ENCODE measurements at places on chromosomes 3 and 15.

- peak; percentile 23 for DNase-seq
Observed at GRCh38 chr3:123027292-123028232, at the start of gene SEMA5B. SEMA5B (minus strand) TSS chr3:123027763; CDS start chr3:122961263, 66,500 bp downstream.

DNA sequence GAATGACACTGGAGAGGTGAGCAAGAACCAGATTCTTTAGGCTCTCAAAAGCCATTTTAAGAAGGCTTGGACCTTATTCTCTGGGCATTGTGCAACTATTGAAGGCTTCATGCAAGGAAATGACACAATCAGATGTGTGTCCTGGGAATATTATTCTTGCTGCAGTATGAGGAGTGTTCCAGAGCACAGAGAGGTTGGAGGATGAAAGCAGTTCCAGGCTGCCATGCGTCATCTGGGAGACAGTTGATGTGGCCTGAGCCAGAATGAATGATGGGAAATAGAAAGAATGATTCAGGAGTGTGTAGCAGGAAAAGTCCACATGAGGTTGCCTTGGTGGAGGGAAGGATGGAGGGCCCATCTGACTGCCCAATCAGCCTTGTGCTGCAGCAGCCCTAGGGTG lies 123.1 kb downstream of the CHCHD6 start:
- peak; percentile 18 for DNase-seq

GRCh38 chr3:71087143-71088018 lies 496.1 kb downstream of the FOXP1 start:
- no peak for DNase-seq

DNA sequence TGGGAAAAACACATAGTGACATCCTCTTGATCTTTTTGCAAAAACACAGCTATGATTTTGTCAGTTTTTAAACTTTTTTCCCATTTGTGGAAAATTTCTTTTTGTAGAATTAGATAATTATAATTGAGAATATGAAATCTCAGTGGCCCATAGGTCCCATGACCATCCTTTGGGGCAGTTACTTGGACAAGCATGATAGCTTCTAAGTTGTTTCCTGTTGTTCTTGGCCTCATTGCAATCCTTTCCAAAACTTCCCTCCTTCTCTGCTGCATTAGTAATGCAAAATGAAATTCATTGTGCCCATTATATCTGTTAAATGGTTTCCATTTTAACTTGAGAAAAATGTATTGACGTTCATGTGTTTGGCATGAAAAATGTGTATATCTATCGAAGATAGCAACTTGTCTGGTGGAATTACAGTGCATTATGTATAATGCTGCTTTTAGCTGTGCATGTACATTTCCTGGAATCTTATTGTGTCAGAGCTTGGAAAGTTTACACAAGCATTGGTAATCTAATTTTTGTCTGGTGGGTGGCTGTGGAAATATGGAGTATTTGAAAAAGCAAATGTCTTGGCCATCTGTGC lies 70.0 kb downstream of the MDFIC2 start:
- peak; percentile 25 for DNase-seq

GRCh38 chr3:59426821-59427565 lies 377.2 kb upstream of the CFAP20DC start:
- DNase-seq: no peak

GRCh38 chr3:9826815-9827573 lies 16.8 kb downstream of the RPUSD3 start:
- DNase-seq: peak; percentile 35

DNA sequence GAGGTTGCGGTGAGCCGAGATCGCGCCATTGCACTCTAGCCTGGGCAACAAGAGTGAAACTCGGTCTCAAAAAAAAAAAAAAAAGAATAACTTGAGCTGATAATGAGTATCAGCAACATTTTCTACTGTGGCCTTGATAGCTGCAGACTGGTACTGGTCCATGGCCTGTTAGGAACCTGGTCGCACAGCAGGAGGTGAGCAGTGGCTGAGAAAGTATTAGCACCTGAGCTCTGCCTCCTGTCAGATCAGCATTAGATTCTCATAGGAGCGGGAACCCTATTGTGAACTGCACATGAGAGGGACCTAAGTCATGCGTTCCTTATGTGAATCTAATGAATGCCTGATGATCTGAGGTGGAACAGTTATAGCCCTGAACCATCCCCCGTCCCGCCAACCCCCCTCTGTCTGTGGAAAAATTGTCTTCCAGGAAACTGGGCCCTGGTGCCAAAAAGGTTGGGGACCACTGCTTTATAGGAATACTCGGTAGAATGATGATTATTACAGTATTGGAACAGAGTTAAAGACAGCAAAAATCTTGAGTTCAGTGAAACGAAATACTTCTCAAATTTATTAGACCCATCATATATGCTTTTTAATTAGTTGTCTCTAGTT lies 126.0 kb downstream of the ZNF609 start:
- DNase-seq: peak; percentile 29

- no peak for DNase-seq
Observed at GRCh38 chr15:78392430-78392829, 45.6 kb upstream of the IREB2 start.

- DNase-seq: no peak
Observed at GRCh38 chr15:58295637-58296215, 136.1 kb upstream of the LIPC start.

- peak; percentile 85 for DNase-seq
Observed at GRCh38 chr3:99895703-99896441, 78.2 kb downstream of the CMSS1 start.

DNA sequence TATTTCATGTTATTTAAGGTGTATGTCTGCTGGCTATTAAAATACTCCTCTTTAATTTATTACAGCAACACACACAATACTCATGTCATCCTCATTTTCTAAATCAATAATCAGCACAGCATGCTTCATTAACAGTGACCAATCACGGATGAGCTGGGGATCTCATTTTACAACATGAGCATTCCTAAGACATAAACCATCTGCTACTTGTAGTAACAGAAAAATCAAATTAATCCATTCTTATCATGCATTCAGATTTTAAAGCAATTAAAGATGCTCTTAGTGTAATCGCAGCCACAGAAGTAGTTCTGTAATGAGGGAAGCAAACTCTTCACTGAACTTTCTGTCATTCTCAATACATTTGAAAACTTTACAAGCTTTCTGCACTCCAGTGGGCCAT lies 191.1 kb downstream of the TBC1D5 start:
- no peak for DNase-seq

DNA sequence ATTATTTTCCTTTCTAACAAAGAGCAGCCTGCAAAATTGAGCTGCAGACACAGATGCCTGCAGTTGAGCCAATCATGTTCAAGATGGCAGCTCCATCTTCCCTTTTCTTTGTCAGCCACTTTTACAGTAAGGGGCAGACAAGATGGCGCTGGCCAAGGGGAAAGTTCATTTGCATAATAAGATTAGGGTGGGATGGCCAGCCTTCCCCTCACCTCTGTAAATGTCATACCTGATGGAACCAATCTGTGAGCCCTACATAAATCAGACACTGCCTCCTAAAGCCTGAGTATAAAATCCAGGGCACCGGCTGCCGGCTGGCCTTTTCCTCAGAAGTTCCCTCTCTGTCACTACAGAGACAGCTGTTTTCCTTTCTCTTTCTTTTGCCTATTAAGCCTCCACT lies 15.8 kb downstream of the PATL2 start:
- DNase-seq: no peak
